ENCODE measurements at places on chromosomes 6 and 20. TPM values are rescaled to one million over a fixed set of nuclear protein-coding genes. Genes with fewer than 3 reads are reported as not detected.

- DNase-seq: no peak
These were observed 41.1 kb upstream of the MAP3K4 start for GRCh38 chr6:160950507-160950906.

Gene BMP7
- total RNA-seq: not detected

- DNase-seq: peak; percentile 58
These were observed 40.8 kb upstream of the FOXP4 start for GRCh38 chr6:41505122-41506049.

Gene TMEM244
- total RNA-seq: not detected

DNA sequence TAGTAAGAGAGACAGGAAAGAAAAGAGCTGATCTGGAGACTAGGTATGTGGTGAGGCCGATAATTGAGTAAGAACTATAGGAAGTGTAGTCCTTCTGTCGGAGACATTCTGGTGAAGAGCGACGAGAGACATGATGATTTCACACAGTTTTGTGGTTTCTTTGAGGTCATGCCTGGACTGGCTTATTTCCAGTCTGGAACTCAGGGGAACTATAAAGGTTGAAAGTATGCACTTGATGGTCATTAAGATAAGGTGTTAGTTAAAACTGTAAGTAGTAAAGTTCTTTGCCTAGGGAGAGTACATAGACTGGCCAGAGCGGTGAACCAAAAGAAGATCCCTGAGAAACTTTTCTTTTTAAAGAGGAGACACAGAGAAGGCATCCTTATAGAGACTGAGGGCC, 68.8 kb downstream of the RFX6 start:
- no peak for DNase-seq

GRCh38 chr6:38020593-38020992, 201.1 kb downstream of the ZFAND3 start:
- DNase-seq: no peak

DNA sequence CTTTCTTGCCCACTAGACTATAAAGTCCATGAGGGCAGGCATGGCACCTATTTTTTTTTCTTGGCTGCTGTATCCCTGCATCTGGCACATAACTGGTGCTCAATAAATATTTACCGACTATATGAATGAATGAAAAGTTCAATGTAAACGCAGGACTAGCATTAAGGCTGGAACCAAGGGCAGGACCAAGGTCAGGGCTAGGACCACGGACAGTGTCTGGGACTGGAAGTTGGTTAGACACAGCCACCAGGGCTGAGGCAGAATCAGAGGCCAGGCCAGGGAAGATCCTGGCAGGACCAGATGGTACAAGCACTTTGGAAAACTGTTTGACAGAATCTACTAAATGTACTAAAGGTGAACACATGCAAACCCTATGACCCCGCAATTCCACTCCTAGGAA, 3.7 kb downstream of the TNXB start:
- DNase-seq: no peak

GRCh38 chr6:26194816-26195375, 107.7 kb downstream of the HFE start:
- peak; percentile 63 for DNase-seq

GRCh38 chr6:48994811-48995210, 468.2 kb downstream of the MMUT start:
- no peak for DNase-seq

- no peak for DNase-seq
These were observed 31.0 kb upstream of the ASIP start for GRCh38 chr20:34210271-34210670.

Gene TDP2
- total RNA-seq: 39.2 TPM

Gene DYNLT2
- total RNA-seq: 1.5 TPM

Gene LIME1
- 11.5 TPM for total RNA-seq

Gene TFAP2D
- total RNA-seq: not detected

Gene SERINC3
- 83.7 TPM for total RNA-seq

DNA sequence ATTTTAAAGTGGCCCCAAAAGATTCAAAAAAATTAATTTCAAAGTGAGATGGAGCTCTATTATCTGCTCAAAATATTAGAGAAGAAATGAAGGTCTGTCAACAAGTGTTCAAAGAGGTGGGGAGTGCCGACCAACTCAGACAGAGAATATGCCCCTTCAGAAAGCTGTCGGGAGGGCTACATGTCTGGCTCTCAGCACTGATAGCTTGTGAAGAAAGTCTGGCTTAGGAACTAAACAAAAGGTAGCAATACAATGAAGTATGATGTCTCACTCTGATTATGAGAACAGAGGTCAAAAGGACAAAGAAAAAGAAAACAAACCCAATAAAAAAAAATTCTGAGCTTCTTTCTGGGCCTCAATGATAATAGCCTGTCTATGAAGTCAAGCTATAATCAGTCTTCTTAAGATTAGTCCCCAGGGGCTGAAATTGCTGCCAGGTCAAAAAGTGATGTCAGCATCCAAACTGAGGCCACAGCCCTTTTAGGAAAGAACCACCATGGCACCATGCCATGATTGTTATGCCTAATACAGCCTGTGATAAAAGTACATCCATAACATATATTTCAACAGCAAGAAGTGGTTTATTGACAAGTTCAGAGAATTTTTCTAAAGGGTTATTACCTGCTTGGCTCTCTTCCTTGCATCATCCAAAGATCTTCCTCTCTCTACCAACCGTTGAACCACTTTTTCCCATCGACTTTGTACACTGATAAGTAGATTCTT, 150.9 kb downstream of the DST start:
- peak; percentile 88 for DNase-seq

- DNase-seq: no peak
These were observed 40.4 kb downstream of the SCAF8 start for GRCh38 chr6:154773610-154774089.

GRCh38 chr6:84770521-84770920, 6.1 kb upstream of the TBX18 start:
- no peak for DNase-seq

- DNase-seq: no peak
These were observed 211.4 kb upstream of the CDYL start for GRCh38 chr6:4564801-4565271.

Gene ZNF217
- 32.1 TPM for total RNA-seq

DNA sequence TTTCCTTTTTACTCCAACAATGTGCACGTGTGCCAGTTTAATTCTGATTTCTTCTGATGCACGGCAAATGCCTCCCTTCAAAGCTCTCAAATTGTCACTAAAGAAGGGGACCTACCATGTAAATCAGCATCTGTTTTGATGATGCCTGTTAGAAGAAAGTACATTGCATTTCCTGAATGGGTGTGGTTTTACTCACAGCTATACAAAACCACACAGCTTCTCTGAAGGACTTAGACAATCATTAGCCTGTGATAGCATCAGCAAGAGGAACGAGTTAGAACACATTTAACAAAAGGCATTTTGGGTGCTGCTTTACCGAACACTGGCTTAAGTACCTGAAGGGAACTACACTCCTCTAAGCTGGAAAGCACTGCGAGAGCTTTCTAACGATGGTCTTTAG, 109.4 kb downstream of the ATXN1 start:
- no peak for DNase-seq

Gene MCCD1
- not detected for total RNA-seq

DNA sequence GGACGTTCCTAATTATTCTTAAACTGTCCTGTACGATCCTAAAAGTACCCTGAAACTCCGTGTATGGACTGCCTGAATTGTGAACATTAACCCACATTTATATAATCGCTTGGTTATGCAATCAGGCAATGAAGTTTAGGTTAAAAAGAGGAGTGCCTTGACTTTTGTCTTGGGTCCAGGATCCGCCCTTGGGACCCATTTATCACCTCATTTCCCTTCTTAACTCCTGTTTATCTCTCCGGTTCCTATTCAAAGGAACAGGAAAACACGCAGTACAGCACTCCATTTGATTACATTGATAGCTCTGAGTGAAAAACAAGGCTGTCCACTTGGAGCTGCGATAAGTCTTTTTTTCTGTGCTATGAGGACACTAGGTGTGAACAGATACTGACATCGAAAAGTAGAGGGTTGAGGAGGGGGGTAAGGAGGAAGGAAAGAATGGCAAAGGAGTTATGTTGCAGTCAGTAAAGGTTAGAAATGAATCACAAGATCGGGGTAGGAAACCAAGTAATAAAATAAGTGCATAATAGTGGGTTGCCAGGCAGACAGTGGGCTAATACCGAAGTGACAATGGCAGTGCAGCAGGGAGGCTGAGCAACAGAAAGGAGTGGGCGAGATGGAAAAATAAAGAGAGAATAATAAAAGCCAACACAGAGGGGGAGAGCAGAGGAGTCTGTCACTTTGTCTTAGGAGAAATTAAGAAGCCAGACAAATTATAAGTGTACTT, 15.9 kb upstream of the PCK1 start:
- peak; percentile 6 for DNase-seq

Gene GZF1
- 10.0 TPM for total RNA-seq

- no peak for DNase-seq
These were observed 181.6 kb downstream of the CDH26 start for GRCh38 chr20:60139663-60140446.

- DNase-seq: no peak
These were observed 101.6 kb upstream of the FRMD1 start for GRCh38 chr6:168180548-168181011.

Gene LY86
- total RNA-seq: not detected

GRCh38 chr6:151723152-151723551, 84.3 kb upstream of the ESR1 start:
- DNase-seq: no peak

Gene SIRPD
- not detected for total RNA-seq

DNA sequence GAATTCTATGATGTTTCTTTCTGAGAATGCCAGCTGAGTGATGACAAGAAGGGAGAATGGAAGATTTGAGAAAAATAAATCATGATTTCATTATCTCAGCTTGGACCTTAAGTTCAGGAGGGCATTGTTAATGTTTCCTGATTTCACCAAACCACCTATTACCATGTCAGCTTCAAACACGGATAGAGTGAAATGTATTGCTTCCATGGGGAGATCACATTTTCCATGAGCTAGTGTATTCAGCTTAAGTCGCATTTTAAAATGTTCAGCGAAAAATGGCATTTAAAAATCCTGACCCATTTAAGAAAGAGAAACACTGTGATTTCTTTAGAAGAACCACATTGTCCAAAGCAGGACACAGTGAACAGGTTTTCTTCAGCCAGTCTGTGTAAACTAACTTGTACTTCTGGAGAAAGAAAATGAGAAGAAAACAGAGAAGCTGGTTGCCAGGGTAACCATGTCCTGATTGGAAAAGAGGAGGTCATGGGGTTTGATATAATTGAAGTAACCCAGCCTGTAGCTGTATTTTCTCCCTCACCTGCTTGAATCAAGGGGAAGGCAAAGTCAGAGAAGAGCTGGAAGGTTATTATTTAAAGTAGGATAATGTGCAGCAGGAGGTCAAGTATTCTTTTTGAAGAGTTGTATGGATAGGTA, 684.1 kb upstream of the NRSN1 start:
- DNase-seq: no peak

Gene OPN5
- not detected for total RNA-seq

DNA sequence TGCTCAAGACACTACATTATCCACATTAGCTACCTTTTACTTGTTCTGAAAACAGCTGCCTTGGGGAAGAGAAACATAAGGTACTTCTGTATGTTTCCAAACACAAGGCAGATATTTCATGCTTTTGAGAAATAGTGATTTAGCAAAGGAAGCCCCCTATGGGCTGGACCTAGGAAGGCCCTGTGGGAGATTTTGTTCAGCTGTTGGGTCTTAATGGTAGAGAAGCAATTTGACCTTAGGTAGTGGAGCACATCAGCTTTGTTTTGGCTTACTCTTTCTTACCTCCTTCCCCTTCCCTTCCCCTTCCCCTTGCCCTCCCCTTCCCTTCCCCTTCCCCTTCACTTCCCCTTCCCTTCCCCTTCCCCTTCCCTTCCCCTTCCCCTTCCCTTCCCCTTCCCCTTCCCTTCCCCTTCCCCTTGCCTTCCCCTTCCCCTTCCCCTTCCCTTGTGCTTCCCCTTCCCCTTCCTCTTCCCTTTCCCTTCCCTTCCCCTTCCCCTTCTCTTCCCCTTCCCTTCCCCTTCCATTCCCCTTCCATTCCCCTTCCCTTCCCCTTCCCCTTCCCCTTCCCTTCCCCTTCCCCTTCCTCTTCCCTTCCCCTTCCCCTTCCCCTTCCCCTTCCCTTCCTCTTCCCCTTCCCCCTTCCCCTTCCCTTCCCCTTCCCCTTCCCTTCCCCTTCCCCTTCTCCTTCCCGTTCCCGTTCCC, 84.6 kb downstream of the ANKS1A start:
- DNase-seq: no peak

DNA sequence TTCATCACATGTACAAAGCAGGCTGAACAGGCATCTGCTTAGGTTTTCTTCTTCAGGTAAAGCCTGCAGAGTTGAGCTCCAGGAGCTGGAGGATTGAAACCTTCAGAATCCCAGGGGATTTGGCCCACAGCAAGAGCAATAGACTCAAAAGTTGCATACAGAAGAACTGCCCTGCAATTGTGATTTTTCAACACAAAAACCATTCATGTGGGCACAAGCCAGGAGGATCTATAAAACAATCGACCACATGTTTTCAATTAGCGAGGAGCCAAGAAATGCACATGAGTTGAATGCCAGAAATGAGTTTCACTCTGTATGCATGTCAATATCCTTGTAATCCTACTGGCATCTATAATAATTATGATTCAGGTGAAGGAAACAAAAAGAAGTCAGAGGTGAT, 576.4 kb downstream of the HDGFL1 start:
- no peak for DNase-seq

GRCh38 chr20:41654884-41655283, 36.7 kb upstream of the CHD6 start:
- no peak for DNase-seq

Gene DLL1
- total RNA-seq: 2.0 TPM

DNA sequence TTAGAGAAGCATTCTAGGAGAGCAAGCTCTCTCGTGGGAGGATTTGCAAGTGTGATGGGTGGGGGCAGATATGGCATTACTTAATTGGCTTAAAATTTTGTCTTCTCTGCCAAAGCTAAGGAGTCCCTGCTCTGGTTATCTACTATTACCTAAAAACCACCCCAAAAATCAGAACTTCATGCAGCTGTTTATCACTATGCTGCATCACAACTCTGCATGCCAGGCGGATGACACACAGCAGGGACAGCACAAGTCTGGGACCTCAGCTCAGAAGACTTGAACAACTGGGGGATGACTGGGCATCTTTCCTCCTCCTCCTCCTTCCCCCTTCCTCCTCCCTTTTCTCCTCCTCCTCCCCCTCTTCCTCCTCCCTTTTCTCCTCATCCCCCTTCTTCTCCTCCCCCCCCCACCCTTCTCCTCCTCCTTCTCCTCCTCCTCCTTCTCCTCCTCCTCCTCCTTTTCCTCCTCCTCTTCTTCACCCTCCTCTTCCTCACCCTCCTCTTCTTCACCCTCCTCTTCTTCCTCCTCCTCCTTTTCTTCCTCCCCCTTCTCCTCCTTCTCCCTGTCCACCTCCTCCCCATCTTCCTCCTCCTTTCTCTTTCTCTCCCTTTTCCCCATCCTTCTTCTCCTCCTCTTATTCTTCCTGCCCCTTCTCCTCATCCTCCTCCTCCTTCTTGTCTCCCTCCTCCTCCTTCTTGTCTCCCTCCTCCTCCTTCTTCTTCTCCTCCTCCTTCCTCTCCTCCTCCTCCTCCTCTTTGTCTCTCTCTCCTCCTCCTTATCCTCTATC, 218.6 kb upstream of the PMEPA1 start:
- DNase-seq: no peak

Gene NOX3
- total RNA-seq: not detected

DNA sequence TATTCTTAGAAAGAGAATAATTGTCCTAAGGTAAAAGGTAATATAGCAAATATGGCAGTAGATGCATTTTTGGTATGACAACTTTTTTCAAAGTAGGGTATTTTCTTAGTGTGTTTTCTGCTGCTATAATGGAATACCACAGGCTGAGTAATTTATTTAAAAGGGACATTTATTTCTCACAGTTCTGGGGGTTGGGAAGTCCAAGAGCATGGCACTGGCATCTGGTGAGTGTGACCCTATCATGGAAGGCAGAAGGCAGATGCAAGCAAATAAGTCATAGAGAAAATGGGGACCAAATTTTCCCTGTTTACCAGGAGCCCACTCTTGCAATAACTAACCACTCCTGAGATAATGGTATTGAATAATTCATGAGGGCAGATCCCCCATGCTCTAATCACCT, 922.5 kb upstream of the MAN1A1 start:
- DNase-seq: no peak

All from endothelial cell of umbilical vein (primary cell).